Right forelimb (tissue), 1 donor: ENCODE measurements at places on chromosomes 11 and 22.

- no peak for DNase-seq
Observed at GRCh38 chr11:94668212-94668793, 99.9 kb upstream of the AMOTL1 start.

- DNase-seq, result no peak
Observed at GRCh38 chr11:118215262-118215661, 9.5 kb downstream of the JAML start.

GRCh38 chr11:32433914-32434355 is 1.4 kb downstream of the WT1 start:
- DNase-seq, result no peak

DNA sequence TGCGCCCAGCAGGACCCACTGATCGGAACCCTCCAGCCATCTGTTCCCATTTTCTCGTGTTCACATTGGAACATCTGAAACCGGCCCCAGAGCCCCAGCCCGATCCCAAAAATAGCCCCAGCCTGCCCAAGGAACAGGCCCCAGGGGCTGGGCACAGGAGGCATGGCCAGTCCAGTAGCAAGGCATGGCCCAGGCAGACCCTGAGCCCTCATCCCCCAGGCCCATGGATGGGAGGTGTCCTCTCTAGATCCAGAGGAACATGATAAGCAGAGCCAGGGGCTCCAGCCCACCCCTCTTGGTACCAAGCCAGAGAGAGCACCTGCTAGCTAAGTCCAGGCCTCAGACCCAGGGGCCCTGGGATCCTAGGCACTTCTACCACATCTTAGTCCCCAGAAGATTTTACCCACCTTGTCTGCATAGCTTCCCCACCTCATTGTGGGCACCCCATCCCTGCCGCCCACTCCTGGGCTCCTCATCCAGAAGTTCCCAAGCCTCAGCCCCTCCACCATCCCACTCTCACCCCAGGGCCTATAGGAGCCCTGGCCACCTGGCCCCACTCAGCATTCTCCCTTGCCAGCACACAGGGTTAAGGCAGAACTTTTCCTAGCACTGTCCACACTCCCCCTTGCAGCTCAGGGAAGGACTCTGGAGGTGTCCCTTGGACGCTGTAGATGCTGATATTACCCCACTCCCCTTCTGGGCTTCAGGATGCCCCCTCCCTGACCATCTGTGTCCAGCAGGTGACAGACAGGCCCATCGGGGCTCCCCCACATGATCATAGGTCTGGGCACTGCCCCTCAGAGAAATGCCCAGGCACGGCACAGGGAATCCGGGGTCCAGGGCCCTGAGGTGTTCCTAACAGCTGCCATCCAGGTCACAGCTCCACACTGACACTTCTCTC is 9.5 kb downstream of the BCL9L start:
- DNase-seq, result no peak

GRCh38 chr22:23381661-23382427 is 198.2 kb downstream of the IGLL1 start:
- no peak for DNase-seq

GRCh38 chr22:40031766-40032470 is 37.2 kb downstream of the FAM83F start:
- DNase-seq, result peak; percentile 10

DNA sequence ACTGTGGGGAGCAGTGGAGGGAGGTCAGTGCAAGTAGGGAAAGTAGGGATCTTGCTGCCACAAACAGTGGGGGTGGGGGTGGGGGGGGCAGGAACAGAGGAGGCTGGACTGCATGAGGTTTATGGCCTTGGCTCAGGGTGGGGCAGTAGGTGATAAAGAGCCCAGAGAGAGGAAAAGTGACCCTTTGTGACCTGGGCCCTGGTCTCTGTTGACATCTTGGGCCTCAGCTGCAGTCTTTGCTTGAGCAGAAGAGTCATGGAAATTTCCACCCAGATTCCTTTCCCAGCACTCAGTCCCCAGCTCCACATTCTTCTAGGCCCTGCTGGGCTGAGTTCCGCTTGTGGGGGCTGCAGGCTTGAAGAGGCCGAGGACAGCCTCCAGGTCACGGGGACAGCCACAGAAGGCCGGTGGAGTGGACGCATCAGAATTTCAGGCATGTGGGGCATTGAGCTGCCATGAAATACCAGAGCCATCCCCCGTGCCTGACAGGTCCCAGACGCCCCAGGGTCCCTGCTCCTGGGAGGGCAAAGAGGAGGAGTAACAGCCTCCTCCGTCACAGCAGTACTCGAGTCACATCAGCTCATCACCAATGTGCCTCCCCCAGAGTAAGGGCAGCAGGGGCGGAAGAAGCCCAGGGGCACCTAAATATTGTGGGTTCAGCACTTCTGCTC is 9.7 kb upstream of the MALAT1 start:
- peak; percentile 79 for DNase-seq

DNA sequence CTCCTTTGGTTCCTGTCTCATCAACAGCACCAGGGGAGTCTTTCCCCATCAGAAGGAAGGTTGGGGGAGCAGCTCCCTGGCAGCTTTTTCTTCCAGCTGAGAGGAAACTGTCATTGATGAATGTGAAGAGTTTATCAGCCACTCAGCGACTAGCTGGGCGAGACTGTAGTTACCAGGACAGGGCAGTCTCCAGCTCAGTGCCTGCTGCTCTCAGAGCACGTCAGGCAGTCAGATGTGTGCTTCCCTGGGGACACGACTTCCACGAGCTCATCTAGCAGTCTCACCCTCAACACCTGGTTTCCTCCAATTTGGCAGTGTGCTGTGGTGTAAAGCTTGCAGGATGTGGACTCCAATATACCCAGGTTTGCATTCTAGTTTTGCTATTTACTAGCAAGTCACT is 12.5 kb upstream of the C1QTNF4 start:
- DNase-seq, result no peak

- no peak for DNase-seq
Observed at GRCh38 chr11:118082880-118083552, 3.7 kb downstream of the SMIM35 start.

DNA sequence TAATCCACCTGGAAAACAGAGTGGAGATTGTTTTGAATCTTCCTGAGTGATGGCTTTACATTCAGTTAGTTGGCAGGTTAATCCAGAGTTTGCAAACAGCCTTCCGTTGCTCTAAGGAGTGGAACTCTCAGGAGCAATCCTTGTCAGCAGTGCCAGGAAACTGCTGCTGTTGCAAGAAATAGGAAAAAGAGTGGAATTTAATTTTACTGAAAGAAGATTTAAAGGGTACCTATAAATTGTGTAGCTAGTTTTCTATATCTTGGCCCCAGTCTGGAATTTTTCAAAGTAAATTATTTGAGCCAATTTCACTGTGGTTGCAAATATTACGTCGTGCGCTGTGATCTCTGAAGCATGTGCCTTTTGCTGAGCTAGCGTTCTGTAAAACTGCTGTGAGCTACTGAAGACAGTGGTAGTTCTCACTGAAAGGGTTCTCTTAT is 55.5 kb upstream of the SLC5A12 start:
- peak; percentile 76 for DNase-seq

DNA sequence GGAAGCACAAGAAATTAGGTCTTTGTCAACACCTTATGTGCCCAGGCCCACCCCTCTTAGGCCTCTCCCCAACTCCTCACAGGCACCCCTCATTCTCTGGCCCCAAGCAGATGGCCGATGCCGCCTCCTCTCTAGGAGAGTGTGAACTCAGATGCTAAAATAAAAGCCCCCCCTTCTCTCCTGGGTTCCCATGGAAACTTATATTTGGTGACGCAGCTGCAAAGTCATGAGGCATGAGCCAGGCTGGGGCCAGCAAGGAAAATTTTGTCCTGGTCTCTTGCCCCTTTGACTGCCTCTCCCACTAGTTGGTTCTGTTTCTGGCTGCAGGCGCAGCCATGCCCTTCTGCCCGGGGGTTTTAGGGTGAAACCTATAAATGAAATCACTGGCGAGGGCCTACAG is 11.8 kb downstream of the RCOR2 start:
- DNase-seq, result no peak

DNA sequence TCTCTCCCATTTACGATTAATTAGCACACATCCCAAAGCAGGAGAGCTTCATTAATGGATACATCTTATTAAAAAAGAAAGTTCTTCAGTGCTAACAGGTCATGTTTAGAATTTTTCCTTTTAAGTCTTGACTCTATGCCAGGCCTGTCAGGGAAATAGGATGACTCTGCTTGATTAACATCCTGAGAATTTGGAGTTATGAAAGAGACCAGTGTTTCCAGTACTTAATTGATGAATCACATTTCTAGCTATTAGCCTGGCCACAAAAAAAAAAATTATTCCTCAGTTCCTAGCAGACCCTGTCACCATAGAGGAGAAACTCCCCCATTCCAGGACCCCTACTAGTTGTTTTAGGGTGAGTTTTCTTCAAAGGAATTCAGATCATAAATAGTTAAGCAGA is 23.6 kb upstream of the ME3 start:
- no peak for DNase-seq

DNA sequence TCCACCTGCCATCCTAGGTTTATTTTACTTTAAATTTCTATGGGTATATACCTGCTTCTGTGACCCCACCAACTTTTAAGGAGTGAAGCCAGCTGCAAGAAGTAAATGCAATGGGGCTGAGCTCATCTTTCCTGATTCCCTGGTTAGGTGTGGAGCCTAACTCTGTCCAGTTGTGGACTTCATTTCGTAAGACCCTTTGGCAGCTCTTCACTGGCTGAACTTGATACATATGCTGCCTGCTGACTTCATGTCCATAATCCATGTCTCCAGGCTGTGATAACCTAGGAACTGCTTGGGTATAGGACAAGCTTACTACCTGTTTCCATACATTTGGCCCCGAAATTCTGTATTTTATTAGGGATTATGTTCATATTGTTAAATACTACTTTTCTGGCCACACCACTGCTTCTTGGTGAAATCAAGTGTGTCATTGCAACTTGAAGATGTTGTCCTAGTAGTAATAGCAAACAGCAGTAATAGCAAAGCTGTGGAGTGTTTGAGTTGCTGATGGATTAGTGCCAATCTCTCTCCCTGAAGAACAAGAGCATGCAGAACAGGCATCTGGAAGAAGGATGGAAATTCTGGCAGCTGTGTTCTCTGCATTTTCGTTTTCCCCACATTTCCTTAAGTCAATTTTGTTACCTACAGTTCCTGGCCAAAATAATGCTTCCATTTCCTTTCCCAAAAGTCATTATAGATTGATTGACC is 31.2 kb downstream of the LDLRAD3 start:
- DNase-seq, result no peak

DNA sequence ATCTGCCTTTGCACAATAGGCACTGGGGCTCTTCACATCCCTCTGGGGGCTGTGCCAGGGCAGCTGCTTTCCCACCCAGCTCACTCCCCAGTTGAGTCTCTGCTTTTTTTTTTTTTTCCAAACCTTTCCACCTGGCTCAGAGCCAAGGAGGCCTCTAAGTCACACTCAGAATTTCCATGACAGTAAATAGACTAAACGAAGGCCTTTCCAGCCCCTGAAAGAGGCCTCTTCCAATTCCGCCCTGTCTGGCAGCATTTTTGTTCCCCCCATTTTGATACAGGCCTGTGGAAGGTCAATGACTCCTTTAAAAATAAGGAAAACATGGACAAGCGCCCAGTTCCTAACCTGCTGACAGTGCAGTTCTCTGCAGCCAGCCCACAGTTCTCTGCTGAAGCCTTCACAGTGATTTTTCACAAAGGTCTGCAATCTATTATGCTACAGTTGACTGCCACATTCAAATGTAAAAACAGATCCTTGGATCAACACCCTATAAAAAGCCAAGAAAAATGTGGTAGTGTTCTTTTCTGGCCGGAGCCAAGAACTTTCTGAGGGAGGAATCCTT is 107.5 kb upstream of the SESN3 start:
- DNase-seq, result peak; percentile 93

GRCh38 chr22:22667966-22668880 is 23.8 kb downstream of the GGTLC2 start:
- no peak for DNase-seq

DNA sequence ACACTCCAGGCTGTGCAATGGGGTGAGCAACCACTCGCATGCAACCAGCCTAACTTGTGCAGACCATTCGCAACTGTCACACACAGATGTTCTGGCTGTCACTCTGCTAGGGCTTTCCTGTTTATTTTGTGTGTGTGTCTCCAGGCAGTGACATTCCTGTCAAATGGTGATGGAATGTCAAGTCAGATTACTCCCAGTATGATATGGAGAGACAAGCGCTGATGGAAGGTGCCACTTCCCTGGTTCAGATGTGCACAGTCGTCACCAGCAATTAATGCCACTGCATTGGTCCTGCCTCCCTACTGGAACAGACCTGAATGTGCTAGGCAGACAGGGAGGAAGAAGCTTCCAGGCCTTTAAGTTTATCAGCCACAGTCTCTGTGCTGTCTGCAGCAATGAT is 442.4 kb upstream of the ISX start:
- no peak for DNase-seq

DNA sequence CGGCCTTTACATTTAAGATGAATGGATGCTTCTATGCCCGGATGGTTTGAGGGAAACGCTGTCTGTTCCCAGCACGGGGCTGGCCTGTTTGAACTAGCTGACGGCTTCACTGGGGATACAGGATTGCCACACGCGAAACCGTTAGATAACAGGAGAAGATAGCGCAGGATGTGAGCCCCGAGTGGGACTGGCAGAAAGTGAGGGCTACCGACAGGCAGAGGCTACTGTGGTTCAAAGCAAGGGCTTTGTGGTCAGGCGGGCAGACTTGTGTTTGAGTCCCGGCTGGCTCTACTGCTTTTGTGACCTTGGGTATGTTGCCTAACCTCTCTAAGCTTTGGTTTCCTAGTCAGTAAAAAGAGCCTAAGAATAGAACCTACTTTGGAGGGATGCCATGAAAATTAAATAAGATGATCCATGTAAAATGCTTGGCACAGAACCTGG is 2.8 kb upstream of the OAF start:
- DNase-seq, result no peak

DNA sequence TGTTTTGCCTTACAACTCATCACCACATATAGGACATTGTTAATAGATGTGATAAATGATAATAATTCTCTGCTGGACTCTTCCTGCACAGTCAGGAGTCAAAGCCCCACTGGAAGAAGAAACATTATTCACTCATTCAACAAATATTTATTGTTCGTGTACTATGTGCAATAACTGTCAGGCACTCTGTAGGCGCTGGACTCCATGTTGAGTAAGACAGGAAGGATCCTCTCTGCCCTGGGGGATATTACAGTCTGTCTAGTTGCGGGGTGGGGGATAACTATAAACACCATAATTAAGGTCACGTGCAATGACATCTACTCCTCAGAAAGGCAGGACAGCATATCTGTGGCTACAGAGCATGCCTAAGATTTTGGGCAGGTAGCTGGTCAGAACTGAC is 281.1 kb downstream of the FAT3 start:
- no peak for DNase-seq

- no peak for DNase-seq
Observed at GRCh38 chr22:45972091-45972888, 4.7 kb downstream of the WNT7B start.

GRCh38 chr22:46044621-46045458 is 67.9 kb upstream of the WNT7B start:
- peak; percentile 83 for DNase-seq

- no peak for DNase-seq
Observed at GRCh38 chr11:18457450-18457849, 1.8 kb downstream of the LDHAL6A start.

- no peak for DNase-seq
Observed at GRCh38 chr11:125881291-125881690, 6.2 kb upstream of the HYLS1 start.

- no peak for DNase-seq
Observed at GRCh38 chr22:25802018-25802417, 60.0 kb downstream of the MYO18B start.
